ENCODE measurements at places on chromosomes 6 and 20.

DNA sequence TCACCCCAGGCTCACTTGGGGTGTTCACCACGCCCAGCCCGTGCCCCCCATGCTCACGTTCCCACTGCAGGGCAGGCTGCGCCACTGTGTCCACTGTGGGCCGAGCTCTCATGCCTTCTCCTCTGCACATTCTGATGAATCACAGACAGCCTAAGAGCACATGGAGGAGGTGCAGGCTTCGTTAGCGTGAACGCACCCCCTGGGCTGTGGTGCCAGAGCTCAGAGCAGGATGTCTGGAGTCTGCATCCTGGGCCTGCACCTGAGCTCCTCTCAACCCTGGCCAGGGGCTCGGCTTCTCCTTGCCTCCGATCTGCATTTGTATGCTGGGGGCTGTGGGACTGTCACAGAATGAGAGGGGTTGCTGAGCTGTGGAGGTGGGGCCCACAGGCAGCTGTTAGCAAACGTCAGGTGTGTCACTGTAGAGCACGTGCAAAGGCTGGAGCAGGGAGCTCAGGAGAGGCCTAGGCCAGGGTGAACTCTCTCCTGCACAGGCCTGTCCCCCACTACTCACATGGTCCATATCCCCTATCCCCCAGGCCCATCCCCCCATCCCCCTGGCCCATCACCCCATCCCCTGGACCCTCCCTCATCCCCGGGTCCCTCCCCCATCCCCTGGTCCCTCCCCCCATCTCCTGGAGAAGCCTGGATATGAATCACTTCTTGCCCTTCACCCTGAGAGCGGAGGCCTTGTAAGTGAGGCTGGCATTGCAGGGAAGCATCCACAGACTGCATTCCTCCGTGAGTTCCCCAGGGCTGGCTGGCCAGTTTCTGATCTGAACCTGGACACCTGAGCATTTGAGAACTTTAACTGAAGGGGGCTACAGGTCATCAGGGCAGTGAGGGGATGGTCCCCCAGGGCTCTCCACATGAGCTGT is 309.5 kb downstream of the TAF4 start:
- DNase-seq, result no peak

- DNase-seq, result no peak
Observed at GRCh38 chr20:11652128-11652527, 265.6 kb upstream of the BTBD3 start.

DNA sequence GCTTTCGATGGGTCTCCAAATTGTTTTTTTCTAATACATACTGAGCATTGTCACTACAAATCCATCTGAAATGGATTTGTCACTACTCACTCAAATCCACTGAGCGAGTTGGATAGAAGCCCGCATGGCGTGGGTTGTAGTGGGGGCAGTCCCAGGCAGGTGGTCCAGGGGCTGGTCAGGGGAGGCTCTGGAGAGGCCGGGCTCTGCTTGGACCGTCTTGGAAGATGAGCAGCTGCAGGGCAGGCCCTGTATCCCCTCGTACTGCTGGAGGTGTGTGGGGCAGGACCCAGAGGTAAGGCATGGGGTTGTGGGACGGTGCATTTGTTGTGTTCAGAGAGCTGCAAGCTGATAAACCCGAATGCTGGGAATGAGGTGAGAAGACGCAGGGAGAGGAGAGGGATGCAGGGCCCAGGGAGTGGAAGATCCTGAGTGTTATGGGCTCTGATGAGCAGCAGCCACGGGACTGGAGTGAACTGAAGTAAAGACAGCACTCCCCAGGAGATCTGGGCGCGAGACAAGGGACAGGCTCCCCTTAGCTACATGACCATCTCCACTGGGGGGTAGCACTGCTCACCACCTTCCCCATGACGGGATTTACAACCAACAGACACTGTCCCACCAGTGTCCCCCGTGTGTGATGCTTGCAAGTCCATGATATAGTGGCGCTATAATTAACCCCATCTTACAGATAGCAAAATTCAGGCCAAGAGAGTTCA is 45.9 kb downstream of the PSMG4 start:
- DNase-seq, result no peak

- no peak for DNase-seq
Observed at GRCh38 chr6:30112402-30112994, 392 bp downstream of the TRIM31 start.

GRCh38 chr6:112683926-112684325 is 336.8 kb downstream of the RFPL4B start:
- DNase-seq, result no peak

- no peak for DNase-seq
Observed at GRCh38 chr6:30962716-30963115, 20.8 kb upstream of the MUC21 start.

- no peak for DNase-seq
Observed at GRCh38 chr6:21186479-21187055, 407.0 kb upstream of the SOX4 start.

DNA sequence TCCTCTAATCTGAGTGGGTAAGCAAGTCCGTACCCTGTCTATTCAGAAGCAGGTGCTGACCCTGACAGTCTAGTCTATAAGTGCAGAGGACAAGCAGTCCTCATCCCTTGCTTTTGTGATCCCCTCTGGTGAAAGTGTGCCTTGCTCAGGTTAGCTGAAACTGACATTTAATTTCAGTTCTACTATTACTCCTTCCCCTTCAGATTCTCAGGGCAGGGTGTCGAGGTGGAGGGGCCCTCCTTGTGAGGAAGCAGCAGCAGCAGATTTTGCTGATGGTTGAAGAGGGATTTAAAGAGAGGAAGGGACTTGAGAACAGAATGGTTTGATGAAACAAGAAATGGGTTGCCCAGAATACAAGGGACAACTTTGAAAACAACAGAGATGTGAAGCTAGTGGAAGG is 309.3 kb downstream of the CLIC5 start:
- no peak for DNase-seq

GRCh38 chr6:168732676-168733075 is 291.7 kb downstream of the SMOC2 start:
- DNase-seq, result no peak

DNA sequence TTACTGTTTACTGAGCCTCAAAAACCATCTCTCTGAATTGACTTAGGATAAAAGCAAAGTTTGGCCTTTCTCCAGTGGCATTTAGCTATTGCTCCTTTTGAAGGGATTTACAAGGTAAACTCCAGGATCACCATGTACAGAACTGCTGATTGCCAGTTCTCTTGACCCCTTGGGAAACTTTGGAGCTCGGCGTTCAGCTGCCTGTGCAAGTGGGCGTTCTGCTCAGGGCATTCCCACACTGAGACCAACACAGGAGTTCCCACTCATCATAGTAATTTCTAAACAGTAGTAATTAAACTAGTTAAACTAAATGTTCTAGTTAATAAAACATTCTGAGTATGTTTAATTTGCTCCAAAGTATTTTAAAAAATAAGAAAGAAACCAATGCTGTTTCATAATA is 14.9 kb downstream of the KCNQ5 start:
- no peak for DNase-seq

DNA sequence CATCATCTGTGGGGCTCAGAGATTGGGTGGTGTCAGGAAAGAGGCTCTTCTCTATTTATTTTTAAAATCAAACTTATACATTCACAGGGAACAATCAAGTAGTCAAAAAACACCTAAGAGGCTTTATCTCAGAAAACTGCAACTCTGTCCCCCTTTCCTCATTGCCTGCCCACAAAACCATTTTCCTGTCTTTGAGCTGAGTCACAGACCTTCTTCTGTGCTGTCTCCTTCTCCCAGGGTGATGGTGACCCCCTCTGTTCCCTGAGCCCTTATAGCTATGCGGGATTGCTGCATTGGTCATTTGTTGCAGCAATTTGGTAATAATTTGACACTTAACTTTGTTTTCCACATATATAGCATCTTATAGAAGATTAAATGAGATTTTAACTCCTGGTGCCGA is 195.2 kb upstream of the PROKR2 start:
- no peak for DNase-seq

DNA sequence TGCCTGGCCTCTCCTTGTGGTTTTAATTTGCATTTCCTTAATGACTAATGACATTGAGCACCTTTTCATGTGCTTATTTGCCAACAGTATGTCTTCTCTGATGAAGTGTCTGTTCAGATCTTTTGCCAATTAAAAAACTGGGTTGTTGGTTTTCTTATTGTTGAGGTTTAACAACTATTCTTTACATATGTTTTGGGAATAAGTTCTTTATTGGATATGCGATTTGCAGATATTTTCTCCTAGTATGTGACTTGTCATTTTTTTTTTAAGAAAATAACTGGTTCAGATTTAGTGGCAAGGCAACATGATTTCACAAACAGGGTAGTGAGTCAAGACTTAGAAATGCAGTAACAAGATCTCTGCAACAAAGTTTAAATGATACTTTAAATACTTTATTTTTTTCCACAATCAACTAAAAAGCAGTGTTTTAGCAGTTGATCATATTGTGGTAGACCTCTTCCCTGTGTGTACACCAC is 67.8 kb downstream of the TIAM2 start:
- no peak for DNase-seq

DNA sequence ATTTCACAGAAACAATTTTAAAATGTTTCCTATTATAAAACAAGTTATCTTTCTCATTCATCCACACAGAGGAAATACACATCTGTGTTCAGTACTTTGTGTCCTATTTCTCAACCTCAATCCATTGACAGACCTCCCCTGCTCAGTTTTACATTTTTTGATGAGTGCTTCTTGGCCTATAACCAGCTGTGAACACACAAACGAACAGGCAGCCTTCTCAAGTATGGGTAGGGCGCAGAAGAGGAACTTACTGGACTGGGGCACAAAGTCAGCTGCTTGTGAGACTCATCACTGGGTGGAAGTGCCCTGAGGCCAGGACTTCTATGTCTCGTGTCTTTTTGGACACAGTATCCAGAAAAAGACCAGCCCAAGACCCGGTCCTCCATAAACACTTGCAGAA is 2.8 kb downstream of the RPS6KA2 start:
- no peak for DNase-seq
